ENCODE measurements at places on chromosomes 5 and 9.

- DNase-seq = no peak
Observed at GRCh38 chr5:170439944-170440269, 50.7 kb upstream of the KCNMB1 start.

DNA sequence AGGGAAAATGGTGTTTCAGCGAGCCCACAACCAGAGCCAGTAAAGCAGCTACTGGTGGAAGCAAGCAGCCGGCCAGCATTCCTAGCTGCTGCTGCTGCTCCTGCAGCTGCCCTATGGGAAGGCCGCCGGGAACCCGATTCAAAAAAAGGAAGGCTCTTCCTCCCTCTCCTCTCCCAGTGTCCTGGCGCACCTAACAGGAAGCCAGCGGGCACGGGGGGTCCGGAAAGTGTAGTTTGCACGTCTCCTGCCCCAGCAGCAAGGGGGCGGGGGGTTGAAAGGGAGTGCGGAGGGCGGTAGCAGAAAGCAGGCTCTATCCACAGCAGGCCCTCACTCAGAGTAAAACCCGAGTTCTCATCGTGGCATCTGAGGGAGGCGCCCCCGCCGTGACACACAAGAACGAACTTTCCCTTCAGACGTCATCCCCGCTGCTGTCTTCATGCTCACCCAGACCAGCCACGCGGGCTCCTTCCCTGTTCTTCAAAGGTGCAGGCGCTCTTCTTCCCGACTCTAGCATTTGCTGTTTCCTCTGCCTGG, 16.5 kb downstream of the GRXCR2 start:
- DNase-seq = no peak

DNA sequence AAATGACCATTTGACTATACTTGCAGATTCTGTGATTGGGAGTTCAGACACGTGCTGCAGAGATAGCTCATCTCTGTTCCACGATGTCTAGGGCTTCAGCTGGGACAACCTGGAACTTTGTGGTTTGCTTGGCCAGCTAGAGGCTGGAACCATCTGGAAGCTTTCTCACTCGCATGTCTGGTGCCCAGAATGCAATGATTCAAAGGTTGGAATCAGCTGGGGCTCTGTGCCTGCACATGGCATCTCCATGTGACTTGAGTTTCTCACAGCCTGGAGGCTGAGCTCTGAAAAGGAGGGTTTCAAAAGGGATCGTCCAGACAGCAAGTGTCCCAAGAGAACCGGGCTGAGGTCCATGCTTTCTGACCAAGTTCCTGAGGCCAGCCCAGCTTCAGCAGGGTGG, 465.2 kb downstream of the GADD45G start:
- no peak for DNase-seq

GRCh38 chr5:43693411-43693810, 90.4 kb downstream of the NNT start:
- DNase-seq = no peak

DNA sequence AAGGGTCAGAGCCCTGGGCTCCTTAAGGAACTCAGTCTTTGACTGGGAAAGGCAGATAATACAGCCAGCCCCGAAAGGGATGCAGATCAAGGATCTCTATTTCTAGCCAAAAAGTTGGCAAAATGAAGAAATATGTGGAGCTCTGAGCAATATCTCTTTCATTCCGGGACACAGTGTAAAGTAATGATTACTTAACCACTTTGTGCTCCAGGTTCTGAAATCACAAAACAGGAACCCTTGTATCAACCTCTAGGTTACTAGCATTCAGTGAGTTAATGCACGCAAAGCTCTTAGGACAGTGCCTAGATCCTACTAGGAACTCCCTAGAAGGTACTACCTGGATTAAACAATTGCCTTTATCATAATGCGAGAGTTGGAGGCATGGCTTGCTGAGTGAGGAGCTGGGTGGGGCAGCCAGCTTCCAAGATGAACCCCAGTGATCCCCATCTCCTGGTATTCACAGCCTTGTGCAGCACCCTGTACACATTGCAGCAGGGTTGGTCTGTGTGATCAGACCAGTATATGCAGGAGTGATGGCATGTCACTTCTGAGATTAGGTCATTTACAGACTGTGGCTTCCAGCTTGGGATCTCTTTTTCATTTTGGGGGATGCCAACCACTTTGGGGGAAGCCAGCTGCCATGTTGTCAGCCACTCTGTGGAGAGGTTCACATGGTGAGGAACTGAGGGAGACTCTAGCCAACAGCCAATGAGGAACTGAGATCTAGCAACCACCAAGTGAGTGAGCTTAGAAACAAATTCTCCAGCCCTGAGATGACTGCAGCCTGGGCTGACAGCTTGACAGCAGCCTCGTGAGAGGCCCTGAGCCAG, 103.1 kb upstream of the SLC44A1 start:
- no peak for DNase-seq

GRCh38 chr9:37650299-37650872, 368 bp upstream of the FRMPD1 start:
- no peak for DNase-seq

GRCh38 chr5:103428411-103428871, 134.1 kb downstream of the NUDT12 start:
- DNase-seq = no peak

- no peak for DNase-seq
Observed at GRCh38 chr9:74543145-74543544, 46.0 kb downstream of the RORB start.

GRCh38 chr9:72667181-72667580, 145.8 kb downstream of the TMC1 start:
- no peak for DNase-seq

DNA sequence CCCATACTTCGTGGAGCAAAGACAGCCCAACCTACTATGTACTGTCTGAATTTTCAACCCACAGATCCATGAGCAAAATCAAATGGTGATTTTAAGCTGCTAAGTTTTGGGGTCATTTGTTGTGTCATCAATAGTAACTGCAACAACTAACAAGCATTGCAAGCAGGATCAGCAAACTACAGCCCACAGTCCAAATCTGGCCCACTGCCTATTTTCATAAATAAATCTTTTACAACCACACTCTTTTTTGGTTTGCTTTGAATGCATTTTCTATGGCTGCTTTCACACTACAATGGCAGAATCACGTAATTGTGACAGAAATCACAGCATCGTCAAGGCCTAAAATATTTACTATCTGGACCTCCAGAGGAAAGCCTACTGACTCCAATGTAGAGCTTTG, 237.2 kb upstream of the TRIM32 start:
- no peak for DNase-seq

GRCh38 chr9:92538541-92538940, 2.8 kb upstream of the ECM2 start:
- DNase-seq = peak; percentile 60
